ENCODE measurements at places on chromosomes 3 and 15.

GRCh38 chr15:72237029-72237852 lies 6.3 kb upstream of the PKM start:
- peak; percentile 59 for DNase-seq

DNA sequence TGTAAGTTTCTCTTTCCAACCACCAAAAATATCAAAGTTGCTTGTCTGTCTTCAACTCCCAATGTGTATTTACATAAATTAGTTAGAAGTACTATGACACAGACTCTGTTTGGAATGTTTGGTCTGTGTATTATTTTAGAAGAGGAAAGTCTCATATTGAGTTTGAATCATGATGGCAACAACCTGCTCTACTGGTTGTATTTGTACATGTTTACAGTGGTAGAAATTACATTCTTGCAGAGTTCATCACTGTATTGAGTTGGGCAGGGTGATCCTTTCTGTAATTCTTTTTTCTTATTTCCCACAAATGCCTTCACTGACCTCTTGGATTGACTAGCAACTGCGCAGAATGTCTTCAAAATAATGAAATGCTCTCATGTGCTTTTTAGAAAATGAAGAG lies 149.6 kb downstream of the CHL1 start:
- DNase-seq = no peak

DNA sequence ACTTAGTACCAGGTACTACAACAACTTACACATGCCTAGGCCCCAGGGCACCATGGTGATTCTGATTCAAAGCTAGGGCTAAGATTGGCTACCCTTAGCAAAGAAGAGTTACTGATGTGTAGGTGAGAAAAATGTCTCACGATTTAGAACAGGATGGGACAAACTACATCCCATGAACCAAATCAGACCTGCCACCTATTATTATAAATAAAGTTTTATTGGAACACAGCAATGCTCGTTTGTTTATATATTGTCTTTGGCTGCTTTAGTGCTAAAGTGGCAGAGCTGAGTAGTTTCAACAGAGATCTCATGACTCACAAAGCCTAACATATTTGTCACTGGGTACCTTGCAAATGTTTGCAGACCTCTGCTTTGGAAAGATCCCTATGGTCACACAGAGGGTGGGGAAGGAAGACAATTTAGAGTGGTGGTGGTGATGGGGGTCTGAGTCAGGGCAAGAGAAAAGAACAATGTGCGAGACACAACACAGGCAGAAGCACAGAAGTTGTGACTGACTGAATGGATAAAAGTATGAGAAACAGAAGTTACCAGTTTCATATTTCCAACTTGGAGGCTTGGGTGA lies 770.6 kb upstream of the CFAP20DC start:
- DNase-seq = no peak

DNA sequence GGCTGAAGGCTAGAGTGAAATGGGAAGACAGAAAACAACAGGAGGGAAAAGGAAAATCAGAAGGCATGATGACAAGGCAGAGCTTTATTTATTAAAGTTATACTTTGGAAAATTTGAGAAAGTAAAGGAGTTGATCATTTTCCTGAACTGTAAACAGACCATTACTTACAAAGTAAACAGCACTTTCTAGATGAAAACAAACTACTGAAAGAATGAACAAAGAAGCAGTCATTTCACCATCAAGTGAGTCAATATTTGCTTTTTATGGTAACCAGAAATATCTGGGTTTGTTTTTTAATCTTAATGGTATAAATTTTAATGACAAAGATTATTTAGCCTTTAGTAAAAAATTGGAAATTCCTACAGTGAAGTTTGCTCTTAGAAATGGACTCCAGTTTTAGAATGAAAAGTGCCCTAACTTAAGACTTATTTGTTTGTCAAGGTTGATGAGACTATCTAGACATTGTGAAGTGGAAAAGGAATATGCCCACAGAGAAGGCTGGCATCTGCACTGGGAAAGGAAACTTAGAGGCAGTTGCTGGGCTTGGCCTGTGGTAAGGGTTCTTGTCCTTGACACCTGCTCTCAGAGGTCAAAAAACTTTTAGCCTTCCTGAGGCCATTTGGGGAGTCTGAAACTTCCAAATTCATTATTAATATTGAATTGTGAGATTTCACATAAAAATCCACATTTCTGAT lies 47.2 kb downstream of the SPTSSB start:
- DNase-seq = no peak
